ENCODE measurements at places on chromosomes 6 and 20.
A peak's percentile ranks its signal among the peaks of the same experiment; 100 is the strongest.

DNA sequence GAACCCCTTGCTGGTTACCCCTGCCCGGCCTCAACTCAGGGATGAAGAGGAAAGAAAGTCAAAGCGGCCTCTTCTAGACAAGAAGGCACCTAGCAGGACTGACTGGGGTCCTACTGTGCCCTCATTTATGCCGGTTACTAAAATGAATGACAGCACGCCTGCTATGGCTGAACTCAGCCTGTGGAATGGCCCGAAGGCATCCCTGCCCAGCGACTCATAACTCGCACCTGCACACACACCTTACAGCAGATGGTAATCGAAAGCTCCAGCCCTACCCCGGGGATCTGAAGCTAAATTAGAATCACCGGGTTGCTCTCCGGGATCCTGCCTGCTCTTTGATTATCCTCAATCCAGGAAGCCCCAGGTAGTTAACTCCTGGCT is 747 bp upstream of the TXNDC5 start:
- DNase-seq, result no peak

DNA sequence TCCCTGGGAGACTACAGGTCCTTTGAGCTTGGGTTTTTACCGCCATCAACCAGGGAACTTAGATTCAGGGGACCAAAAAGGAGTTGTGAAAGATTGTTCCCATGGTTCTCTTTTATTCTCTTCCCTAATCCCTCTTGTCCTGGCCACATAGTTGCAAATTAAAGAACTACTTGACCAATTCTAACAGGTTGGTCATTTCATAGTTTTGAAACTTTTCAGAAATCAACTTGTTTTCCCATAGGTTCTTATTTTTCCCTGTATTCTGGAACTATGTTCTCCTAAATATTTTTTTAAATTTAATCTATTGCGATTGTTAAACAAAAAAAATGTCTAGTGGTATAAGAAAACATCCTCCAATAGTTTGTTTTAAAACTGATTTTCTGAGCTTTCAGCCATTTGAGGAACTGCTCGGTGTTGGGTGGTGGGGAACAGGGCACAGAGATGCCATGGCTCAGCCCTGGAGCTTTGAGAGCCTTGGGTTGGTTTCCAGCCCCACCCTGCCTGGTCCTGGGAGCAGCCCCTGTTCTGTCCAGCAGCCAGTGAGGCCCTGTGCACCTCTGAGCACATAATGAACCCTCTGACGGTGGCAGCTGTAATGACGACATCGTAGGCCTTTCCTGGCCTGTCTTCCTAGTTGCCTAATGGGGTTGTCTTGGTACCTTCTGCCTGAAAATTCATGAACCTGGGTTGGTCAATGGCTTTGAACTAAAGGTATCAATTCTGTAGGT is 53.5 kb downstream of the TBC1D7 start:
- no peak for DNase-seq

DNA sequence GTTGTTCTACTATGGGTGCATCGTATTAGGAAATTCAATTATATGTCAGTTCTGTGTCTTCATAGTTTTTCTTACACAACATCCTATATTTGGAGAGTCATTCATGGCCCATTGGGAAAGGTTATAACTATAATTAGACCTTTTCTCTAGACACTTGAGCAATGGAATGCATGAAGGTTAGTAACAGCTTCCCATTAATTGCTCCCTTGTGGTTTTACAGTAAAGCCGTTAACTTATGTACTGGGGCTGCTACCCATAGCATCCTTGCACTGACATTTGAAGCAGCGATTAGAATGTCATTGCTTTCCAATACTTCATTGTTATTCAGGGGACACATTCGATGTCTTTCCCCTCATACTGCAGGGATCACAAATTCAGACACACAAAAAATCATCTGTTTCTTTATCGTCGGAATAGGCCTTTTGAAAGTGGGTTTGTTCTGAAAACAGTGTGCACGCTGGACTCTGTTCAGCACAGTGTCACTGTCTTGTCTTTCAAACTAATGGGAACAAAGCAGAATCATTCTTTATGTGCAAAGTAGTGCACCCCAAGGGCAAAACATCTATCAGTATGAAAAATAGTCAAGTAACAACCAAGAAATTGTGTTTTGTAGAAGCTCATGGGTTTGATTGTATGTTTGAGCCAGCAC is 634.3 kb upstream of the MAP3K7 start:
- no peak for DNase-seq

- DNase-seq, result no peak
These were observed 61.2 kb upstream of the SGK1 start for GRCh38 chr6:134379076-134379475.

- DNase-seq, result no peak
These were observed 6.0 kb downstream of the PNLDC1 start for GRCh38 chr6:159806021-159806458.

- DNase-seq, result no peak
These were observed 9.0 kb downstream of the TEAD3 start for GRCh38 chr6:35487658-35488516.

DNA sequence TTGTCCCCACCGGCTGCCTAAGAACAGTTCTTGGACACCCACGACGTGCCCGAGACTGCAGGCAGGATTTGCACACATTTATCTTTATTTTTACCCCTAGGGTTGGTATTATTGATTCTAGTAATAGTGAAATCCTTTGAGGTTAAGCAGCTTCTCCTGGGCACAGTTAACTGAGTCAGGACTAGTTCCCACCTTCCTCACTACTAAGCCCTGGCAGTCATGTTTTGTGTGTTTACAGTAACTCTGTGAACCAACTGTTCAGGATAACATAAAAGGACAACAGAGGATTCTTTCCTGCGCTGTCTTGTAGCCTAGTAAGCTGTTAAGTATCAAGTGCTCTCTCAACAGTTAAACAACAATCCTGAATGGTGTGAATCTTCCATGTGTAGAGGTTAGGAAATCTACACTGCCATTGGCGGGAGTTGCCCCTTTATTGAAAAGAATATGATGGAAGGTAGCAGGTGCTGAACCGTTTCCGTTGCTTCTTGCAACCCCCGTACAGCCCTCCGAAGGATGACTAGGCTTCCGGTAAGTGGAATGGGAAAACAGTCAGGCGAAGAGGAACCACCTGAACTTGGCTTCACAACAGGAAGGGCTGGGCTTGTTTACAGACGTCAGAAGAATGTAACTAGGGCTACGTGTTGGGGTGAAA is 979 bp upstream of the SOD2 start:
- DNase-seq, result no peak

- DNase-seq, result peak; percentile 29
These were observed 181.8 kb upstream of the MCHR2 start for GRCh38 chr6:100175814-100176310.

DNA sequence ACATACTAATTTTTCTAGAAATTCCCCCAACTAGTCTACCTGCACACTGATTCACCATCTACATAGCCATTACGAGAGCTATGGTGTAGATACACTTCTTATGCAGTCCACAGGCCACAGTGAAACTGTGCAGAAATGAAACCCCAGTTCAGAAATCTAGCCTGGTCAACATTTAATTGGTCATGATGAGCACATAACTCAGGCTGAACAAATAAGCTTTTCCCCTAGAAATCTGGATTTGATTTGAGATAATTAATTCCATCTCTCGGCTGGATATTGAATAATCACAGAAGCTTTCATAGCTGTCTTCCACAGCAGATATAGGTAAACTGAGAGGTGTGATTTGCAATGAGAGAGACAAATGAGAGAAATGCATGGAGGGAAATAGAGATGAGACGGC is 22.6 kb upstream of the TINAG start:
- DNase-seq, result no peak

GRCh38 chr20:6686171-6686570 is 81.3 kb upstream of the BMP2 start:
- no peak for DNase-seq

DNA sequence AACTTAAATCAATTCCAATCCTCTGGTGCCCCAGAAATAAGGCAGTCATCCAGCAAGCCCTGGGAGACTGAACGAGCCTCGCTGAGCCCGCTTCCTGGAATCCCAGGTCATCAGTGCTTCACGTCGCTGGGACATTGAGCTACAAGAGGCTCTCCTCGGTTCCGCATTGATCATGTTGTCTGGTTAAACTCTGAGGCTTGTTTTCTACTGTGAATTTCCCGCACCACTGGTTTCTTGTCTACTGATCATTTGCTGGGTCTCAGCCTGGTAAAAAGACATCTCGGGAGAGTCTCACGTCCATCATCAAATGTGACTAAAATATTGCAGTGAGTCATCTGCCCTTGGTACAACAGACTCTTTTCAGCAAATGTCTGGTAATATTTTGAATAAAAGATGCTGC is 569.2 kb downstream of the QKI start:
- DNase-seq, result no peak

DNA sequence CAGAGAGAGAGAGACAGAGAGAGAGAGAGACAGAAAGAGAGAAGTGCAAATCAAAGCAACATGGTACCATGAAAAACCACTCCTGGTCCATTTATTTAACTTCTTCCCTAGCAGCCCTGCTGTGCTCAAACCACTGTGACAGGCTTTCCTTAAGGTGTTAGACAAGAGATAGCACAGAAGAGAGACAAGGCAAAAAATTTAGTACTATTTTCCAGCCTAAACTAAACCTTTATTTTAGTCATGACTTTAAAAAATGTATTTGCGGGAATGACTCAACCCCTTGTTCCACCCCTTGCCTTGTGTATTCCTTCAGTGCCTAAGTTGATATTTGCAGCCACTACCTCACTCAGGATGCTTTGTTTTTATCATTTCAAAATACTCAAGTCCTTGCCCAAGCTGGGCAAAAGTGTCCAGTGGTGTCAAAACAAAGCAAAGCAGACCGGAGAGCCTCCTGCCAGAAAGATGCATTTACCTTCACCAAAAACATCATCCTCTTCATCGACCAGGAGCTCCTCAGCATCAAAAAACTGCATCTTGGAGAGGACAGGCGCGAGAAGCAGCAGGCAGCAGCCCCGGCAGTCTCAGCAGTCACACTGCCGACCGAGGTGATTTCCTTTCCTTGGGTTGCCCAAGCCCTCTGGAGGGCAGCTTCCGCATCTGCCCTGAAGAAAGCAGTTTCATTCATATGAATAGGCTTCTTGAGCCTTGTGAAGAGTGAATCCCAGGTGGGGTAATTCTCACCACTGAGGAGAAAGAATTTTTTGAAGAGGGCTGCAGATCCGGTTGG is at the start of gene RIPOR2:
RIPOR2 (minus strand) TSS at position 595 of the 787 bp plus-strand sequence; CDS start at position 533, 62 bp downstream.
- DNase-seq, result no peak
